Lung microvascular endothelial cell (primary cell): ENCODE measurements at places on chromosomes 3 and 15.

- no peak for DNase-seq
Observed at GRCh38 chr3:174495311-174495710, 363.8 kb upstream of the NAALADL2 start.

DNA sequence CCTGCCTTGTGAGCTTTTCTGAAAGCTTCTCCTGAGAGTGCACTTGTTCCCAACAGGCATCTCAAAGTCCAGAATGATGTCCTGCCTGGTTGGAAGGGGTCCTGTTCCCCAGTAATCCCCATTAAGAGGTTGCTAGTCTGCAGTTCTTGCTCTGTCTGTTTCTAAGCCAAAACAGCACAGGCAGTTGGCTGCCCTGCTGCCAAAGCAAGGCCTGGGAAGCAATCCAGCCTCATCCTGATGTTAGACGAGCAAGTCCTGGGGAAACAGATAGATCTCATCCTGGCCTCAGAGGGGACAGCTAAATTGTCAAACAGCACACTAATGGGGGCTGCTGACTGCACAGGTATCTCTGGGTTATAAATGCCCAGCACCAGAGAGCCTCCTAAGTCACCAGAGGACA is 198.0 kb downstream of the EPHB1 start:
- DNase-seq = no peak

GRCh38 chr3:81958972-81959640 is 197.7 kb upstream of the GBE1 start:
- DNase-seq = no peak

- no peak for DNase-seq
Observed at GRCh38 chr3:113263778-113264177, 52.4 kb downstream of the BOC start.

GRCh38 chr3:194042927-194043326 is 93.0 kb upstream of the HES1 start:
- DNase-seq = peak; percentile 84

- no peak for DNase-seq
Observed at GRCh38 chr3:136380530-136380929, 130.4 kb downstream of the PCCB start.

- peak; percentile 0 for DNase-seq
Observed at GRCh38 chr15:84079885-84080777, 155.4 kb upstream of the GOLGA6L4 start.

DNA sequence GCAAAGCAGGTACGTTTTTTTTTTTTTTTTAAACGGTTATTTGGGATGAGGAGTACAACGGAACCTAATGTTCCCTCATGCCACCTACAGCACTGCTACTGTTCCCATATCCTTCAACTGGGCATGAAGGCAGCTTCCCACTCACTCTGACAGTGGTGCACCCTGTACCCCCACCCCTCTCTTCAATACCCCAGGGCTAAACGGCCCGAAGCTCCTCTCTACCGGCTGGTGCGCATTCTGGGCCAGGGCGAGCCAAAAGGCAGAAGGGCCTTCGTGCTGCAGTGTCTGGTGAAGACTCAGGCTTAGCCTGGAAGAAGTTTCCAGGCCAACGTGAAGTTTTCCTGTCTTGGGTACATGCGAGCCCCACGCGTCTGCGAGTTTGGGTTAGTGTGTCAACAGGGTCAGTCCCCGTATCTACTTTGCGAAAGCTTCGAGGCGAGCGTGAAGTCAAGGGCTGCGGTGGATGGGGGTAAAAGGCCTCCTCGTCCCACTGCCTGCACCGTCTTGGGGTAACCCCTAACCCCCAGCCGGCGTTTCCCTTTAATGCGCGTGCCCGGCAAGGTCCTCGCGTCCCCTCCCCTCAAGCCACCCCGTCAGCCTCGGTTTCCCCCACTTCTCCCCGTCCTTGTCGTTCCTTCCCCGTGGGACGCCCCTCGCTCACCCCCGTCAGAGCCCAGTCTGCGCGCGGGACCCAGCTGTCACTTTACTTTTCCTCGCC is 765 bp upstream of the UBE2E2 start:
- no peak for DNase-seq

DNA sequence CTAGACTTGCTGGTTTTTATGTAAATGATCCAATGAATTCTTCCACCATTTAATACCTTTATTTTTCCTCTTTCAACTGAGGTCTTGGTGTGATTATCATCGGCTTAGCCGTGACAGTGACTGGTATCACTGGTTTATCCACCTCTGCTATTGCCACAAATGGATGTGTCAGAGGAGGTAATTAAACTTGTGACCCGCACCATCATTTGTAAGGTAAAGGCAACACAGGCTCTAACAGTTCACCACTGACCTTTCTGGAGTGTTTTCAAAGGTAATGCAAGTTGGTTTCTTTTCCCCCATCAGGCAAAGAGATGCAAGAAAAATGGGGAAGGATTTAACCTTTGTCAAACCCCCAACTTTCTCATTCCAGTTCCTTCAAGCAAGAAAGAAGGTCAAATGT is 19.7 kb downstream of the SLC12A1 start:
- no peak for DNase-seq

DNA sequence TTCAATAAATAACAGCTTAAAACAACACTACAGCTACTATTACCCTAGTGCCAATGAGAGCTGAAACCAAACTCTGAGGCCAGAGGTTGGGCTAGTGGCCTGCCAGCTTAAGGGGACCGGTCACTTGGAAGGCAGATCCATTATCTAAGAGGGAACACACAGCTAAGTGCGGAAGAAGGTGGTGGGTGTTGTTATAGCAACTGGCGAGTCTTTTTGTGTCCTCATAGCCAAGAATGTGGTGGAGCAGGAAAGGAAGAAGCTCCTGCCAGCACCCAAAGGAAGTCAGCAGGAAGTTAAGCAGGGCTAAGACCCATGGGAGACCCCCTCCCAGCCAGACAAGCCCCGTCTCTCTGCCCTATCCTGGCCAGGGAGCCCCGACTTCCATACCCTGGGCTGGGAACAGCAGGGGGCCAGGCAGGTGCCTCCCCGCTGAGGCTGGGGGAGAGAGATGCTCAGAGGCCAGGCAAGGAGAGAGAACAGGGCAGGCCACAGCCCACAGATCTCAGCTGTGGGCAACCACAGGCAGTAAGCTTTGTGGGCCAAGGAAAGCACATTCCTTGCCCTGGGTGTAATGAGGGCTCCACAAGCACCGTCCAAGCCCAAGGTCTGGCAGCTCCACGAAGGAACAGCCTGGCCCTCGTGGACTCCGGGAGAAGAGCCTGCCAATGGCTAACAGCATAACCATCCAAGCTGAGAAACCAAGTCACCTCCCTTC is 34.0 kb upstream of the HRH1 start:
- no peak for DNase-seq

DNA sequence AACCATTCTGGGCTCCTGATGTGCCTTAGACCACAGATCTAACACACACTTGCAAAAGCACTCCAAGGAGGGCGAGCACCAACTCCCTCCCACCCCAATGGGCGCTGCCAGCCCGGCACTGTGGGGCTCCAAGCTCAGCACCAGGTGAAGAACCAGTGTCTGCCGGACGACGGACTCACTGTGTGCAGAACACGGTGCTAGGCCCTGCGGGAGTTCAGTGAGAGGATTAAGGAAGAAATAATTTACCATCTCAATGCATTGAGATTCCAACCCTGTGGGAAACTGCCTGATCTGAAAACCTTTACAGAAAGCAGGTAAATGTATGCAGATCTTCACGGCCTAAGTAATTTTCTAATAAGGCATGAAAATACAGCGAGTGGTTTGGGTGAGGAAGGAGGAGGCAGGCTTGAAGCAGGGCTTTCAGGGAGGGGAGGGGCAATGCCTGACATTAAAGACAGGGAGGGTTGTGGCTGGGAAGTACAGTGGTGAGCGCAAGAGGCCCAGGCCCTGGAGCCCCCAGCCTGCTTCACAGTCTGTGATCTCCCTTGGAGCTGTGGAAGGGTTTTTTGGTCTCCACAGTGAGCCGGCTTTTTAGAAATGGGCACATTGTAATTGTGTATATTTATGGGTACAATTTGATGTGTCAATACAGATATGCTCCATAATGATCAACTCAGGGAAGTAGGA is 35.6 kb upstream of the CHRNB4 start:
- DNase-seq = no peak

- DNase-seq = no peak
Observed at GRCh38 chr3:82078246-82078645, 316.8 kb upstream of the GBE1 start.

- DNase-seq = no peak
Observed at GRCh38 chr3:31620656-31621055, 87.9 kb downstream of the STT3B start.

DNA sequence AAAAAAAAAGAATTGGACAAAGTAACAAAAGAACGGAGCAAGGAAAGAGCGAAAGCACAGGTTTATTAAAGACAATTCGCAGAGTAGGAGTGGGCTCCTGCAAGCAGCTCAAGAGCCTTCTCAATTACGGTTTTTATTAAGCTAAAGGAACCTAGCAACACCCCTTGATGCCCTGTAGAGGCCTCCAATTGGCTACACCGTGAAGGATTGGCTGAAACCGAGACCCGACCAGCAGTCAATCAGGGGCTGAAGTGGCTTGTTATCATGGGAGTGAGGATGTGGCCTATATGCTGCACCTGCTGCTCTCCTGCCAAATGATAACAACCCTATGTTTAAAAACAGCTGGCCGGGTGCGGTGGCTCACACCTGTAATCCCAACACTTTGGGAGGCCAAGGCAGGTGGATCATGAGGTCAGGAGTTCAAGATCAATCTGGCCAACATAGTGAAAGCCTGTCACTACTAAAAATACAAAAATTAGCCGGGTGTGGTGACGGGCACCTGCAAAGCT is 20.4 kb upstream of the AP3B2 start:
- no peak for DNase-seq

- DNase-seq = no peak
Observed at GRCh38 chr15:52013151-52013791, 5.7 kb upstream of the MAPK6 start.

DNA sequence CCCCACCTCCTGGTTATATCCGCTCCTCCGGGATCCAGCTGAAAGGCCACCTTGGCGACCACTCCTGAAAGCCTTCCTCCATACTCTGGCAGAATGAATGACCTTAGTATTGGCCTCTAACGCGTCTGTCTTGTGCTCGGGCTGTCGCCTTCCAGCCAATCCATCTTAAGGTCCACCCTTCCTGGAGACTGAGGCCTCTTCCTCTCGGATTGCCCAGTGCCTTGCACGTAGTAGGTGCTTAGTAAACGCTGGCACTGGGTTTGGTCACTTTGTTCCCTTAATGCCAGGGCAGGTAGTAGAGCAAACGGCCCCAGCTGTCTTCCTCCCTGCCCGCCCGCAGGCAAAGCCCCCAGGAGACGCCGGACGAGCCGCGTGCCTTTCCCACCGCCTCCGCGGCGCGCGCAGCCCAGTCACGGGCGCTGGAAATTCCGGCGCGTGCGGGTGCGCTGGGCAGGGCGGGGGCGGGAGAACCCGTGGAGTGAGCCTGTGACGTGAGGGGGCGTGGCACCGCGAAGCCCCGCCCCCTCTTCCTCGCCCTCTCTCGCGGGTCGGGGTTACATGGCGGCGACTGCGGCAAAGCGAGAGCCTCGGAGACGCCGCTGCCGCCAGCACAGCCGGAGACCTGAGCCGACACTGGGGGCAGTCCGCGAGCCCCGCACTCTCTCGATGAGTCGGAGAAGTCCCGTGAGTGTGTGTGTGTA is at the start of gene MAPK6:
Gene MAPK6, plus strand, starts transcription at position 527 of the 701 bp plus-strand sequence. CDS start 27,242 bp downstream, outside the sequence.
- DNase-seq = peak; percentile 97

- peak; percentile 76 for DNase-seq
Observed at GRCh38 chr15:92687195-92687602, 31.6 kb upstream of the FAM174B start.

GRCh38 chr3:30518181-30518864 is 88.1 kb upstream of the TGFBR2 start:
- DNase-seq = peak; percentile 98

GRCh38 chr15:78988361-78988911 is 43.6 kb upstream of the CTSH start:
- peak; percentile 98 for DNase-seq

DNA sequence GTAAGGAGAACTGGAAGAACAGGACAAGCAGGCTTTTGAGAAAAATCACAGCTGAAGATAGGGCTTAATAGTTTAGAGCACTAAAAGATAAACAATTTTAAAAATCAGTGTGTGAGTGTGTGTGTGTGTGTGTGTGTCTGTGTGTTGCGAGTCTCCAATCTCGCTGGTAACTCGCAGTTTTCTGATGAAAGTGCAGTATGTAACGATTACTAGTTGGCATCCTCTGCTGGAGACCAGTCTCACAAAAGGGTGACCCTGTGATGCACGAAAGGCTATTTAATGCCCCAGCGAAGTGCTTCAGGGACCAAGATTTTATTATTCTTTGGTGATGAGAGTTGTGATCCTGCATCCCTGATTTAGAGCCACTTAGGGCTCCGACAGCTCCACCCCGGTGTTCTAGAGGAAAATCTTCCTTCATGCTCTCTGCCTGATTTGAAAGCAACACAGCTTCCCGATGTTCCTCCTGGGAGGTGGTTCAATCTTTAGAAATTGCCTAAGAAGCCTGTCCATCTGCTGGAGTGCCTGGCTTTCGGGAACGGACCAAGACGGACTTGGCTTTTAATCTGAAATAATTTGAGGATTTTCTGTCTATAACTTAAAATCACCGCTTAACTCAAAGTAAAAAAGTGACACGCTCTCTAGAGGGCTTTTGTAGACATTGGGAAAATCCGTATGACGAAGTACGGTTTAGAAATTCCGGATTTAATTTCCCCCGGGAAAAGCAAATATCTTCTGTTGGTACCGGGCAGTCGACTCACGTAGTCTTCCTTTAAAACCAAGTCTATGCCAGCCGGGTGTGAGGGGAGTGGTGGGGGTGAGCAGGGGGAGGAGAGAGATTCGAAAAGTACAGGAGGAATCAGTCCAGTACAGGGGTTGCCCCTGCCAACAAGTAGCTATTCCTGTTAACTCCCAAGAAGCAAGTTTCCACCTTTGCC is 1.1 kb upstream of the ALCAM start:
- DNase-seq = peak; percentile 42

GRCh38 chr15:76503121-76503520 is 166.5 kb downstream of the ISL2 start:
- no peak for DNase-seq

GRCh38 chr15:99158626-99159412 is 53.9 kb downstream of the SYNM start:
- DNase-seq = no peak

- DNase-seq = peak; percentile 51
Observed at GRCh38 chr3:102006812-102007485, 157.6 kb downstream of the NFKBIZ start.

DNA sequence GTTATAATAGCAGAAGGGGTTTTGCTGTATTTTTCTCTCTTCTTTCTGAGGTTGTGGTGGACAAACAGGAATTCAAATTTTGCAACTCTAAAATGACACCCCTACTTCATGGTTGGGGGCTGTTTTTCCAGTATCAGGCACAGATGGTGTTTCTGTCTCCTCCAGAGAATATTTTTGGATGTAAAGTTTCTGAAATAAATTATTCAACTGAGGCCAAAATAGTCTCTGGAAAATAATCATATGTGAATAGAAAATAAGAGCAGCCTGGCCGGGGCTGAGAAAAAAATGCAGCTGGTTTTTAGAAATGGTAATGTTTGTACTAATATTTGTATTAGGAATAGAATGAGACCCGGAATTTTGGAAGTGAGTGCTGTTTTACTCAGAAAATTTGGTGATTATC is 121.3 kb upstream of the ADAMTS9 start:
- DNase-seq = no peak

DNA sequence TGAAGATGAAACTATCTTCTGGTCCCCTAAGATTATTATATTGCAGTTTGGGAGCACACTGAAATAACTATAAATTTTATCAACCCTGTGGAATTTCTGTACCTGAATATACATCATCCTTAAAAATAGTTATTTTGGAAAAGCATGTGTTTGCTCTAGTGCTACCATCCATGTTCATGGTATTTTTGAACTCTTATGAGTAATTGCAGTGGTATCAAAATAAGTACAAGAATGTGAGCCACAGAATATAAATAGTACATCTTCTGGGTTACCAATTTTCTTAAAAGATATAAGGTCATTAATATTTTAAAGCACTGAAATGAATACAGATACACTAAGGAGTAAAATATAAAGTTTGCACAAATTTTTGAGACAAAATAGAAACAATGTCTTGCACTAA is 206.5 kb downstream of the CBLB start:
- DNase-seq = no peak
